CD4-positive, CD25-positive, alpha-beta regulatory T cell (primary cell): ENCODE measurements at places on chromosomes 7 and 10. TPM values are rescaled to one million over a fixed set of nuclear protein-coding genes. Genes with fewer than 3 reads are reported as not detected.
A peak's percentile ranks its signal among the peaks of the same experiment; 100 is the strongest.

DNA sequence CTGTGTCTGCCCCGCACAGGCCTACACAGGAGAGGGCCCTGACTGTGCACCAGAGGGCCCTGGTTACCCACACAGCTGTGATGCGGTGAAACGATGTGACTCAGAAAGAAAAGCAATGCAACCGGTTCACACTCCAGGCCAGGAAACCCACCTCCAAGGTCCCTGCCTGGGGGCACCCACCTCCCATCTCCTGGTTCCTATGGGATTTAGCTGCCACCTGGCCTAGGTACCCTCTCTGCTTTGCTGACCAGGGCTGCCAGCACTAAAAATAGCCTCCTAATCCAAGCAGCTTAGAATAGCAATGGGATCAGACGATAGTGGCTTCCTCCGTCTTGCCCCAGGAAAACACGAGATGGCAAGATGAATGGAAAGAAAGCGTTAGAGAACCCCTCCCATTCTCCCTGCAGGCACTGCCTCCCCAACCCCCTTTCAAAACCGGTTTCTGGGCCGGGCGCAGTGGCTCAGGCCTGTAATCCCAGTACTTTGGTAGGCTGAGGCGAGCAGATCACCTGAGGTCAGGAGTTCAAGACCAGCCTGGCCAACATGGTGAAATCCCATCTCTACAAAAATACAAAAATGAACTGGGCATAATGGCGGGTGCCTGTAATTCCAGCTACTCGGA lies 12.4 kb downstream of the RBP3 start:
- DNase-seq, result no peak

The GIGYF1 gene
- polyA plus RNA-seq, result 0.89 TPM

DNA sequence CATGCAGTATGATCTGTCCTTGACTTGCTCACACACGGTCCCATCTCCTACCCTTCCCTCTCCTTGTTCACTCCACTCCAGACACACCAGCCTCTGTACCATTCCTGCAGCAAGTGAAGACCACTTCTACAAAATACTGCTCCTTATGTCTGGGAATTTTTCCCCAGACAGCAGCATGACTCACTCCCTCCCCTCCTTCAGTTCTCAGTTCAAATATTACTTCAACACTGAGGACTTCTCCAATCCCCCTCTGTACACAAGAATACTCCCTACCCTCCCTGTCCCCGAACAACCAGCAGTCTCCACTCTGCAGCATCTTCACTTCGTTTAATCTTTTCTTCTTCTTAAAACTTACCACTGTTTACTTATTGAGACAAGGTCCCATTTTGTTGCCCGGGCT lies 474.0 kb downstream of the GPAM start:
- no peak for DNase-seq

GRCh38 chr7:112263519-112263918 lies 57.0 kb downstream of the ZNF277 start:
- DNase-seq, result no peak

The ACADSB gene
- 27.2 TPM for polyA plus RNA-seq

The BTBD16 gene
- polyA plus RNA-seq, result not detected

GRCh38 chr7:131878777-131879176 lies 322.3 kb upstream of the PODXL start:
- no peak for DNase-seq

The AKR1C3 gene
- polyA plus RNA-seq, result 49.6 TPM

DNA sequence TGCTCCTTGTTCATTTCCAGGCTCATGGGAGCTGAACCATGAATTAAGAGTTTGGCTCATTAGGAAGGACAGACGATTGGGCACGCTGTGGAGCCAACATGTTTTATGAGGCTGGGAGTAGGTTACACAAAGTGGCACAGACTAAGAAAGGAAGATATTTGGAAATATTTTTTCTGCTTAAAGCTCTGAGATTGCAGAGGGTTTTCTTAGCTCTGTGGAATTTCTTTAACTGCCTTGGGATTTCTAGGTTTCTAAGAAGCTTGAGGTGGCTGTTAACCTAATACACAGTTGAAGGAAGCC lies 344.6 kb downstream of the RNLS start:
- no peak for DNase-seq

The EN2 gene
- not detected for polyA plus RNA-seq

- no peak for DNase-seq
These were observed 533.6 kb downstream of the GRID1 start for GRCh38 chr10:85832988-85833387.

The ANKRD2 gene
- not detected for polyA plus RNA-seq

DNA sequence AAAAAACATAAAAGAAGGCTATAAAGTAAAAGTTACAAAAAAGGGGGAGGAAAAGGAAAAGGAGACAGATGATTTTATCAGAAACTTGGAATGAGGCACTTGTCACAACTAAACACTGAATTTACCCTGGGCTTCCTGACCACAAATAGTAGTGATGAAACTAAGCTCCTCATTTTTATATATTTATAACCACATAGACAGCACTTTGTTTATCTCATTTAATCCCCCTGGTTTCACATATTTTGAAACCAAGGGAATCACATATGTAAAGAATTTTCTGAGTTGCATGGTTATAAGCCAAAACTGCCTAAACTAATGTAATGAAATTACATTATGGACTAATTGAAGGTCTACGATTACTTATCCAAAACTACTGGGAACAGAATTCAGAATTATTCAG lies 39.6 kb upstream of the MET start:
- no peak for DNase-seq

DNA sequence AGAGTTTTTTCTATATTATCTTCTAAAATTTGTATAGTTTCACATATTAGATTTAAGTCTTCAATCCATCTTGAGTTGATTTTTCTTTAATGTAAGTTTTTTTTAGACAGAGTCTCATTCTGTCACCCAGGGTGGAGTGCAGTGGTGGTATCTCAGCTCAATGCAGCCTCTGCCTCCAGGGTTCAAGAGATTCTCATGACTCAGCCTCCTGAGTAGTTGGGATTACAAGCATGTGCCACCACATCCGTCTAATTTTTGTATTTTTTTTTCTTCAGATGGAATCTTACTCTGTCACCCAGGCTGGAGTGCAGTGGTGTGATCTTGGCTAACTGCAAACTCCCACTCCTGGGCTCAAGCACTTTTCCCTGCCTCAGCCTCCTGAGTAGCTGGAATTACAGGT lies 143.4 kb upstream of the ZNF92 start:
- DNase-seq, result no peak

GRCh38 chr7:137846827-137847567 lies at the start of gene DGKI:
DGKI (minus strand) TSS chr7:137846974.
- no peak for DNase-seq

The CRTAC1 gene
- not detected for polyA plus RNA-seq

- DNase-seq, result peak; percentile 61
These were observed 48.5 kb upstream of the ARL4A start for GRCh38 chr7:12638851-12639456.

DNA sequence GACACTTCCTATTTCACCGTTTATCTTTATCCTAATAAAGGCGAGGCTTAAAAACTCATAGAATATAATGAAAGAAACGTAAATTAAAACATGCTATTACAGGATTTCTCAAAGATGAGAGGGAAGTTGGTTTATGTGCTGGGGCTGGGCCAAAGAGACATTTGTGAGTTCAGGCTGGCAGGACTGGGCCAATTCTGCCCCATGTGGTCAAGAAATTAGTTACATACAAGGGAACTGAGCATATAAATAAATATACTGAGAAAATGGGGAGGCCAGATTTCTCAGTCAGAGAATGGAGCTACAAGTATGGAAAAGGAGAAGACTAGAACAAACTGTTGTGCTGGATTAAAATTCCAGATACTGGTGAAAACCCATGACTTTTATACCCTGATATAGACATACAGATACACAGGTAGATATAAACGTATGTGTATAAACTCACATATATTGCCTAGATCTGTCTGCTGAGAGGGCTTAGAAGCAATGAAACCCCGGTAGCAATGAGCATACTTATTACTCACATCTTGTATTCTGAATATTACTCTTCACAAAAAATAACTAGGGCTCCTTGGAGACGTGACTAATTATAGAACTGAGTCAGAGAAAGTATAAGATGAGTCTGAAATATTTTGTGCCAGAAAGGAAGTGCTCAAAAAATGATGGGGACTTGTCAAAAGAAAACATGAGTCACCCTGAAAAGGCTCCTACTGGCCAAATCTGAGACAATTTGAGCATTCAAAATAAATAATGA lies 155.7 kb upstream of the FGFR2 start:
- no peak for DNase-seq

GRCh38 chr7:52085610-52086009 lies 769.0 kb upstream of the COBL start:
- DNase-seq, result no peak

DNA sequence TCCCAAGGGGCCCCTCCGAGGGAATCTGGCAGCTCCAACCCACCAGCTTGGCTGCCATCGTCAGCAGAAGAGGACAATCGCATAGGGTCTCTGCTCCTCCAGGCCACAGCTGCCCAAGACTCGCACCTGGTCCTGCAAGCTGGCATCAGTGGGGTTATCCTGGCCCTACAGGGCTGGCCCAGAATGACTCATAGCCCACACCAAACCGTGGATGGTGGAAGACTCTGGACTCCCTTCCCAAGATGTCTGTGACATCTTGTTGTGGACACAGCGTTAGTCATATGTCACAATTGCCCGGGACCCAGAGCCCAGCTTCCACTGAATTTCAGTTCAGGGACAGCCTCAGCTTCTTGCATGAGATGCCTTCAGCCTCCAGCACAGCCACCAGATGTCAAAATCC lies 91.5 kb upstream of the CUX1 start:
- no peak for DNase-seq

DNA sequence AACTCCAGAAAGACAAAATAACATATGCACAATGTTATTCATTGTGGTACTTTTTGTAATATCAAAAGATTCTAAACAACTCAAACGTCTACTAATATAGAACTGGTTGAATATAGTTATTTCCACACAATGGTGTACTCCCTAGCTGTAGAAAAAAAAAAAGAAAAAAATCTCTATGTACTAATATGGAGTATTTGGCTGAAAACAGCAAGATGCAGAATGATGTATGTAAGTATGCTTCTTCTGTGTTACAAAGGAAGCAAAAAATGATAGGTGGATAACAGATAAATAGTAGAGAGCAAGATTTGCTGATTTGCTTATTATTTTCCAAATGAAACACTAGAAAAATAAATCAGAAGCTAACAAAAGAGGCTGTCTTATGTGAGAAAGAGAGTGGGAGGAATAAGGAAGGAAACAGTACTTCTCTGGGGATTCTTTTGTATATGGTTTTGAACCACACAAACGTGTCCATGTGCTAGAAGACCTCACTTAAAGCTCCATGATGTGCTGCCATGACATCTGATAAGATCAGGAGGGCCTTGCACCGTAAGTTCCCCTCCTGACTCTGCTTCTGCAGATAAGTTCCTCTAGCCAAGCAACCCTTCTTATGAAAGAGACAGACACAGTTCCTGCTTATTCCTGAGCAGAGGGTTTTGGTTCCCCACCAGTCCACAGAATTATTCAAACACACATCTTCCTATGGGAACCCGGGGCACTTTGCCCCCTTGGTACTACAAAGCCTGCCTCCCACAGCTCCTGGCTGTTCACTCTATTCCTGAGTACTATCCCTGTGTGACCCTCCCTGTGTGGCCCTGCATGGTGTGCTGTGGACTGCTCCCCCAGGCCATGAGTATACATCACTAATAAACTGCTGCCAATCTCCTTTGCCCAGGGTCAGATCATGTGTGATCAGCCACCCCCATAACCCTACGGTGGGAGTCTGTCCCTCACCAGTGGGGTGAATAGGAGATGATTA lies 159.1 kb downstream of the CCDC71L start:
- DNase-seq, result no peak

- no peak for DNase-seq
These were observed 10.9 kb upstream of the LGI1 start for GRCh38 chr10:93746844-93747284.

The PON3 gene
- polyA plus RNA-seq, result not detected

- DNase-seq, result no peak
These were observed 100.3 kb downstream of the HGF start for GRCh38 chr7:81669476-81670105.

- no peak for DNase-seq
These were observed 297.9 kb downstream of the GATA3 start for GRCh38 chr10:8352171-8353075.

GRCh38 chr10:49627038-49627437 lies 13.2 kb downstream of the CHAT start:
- no peak for DNase-seq

DNA sequence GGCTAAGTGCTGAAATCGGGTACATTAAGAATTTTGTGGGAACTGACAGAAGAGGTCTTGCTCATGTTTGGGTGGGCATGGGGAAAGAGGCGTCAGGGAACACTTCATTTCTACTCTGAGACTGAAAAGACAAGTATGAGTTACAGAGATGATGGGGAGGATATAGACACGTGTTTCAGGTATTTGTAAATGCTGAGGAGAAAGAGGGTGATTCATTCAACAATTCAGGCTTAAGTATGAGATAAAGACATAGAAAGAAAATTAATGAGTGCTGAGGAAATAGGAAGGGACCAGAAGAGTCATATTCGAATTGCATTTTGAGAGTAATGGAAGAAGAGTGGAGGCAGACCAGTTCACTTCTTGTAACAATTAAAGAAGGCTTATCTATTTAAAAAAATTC lies 143.6 kb downstream of the HBP1 start:
- DNase-seq, result no peak

- peak; percentile 81 for DNase-seq
These were observed 873 bp downstream of the GTF2I start for GRCh38 chr7:74658178-74659004.

DNA sequence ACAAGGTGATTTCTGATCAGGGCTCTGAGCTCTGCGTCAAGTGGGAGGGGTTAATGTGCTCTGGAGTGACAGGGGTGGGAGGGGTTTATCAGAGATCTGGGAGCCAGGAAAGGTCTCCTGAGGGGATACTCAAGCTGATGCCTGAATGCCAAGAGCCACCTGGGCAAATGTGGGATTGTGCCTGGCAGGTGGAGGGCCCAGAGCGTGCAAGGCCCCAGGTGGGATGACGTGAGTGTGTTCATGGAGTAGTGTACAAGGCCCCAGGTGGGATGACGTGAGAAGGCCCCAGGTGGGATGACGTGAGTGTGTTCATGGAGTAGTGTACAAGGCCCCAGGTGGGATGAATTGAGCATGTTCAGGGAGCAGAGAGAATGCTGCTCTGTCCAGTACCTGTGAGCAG lies 610.3 kb downstream of the PTPRN2 start:
- no peak for DNase-seq

- DNase-seq, result no peak
These were observed 8.0 kb downstream of the VSTM4 start for GRCh38 chr10:49107111-49107886.

DNA sequence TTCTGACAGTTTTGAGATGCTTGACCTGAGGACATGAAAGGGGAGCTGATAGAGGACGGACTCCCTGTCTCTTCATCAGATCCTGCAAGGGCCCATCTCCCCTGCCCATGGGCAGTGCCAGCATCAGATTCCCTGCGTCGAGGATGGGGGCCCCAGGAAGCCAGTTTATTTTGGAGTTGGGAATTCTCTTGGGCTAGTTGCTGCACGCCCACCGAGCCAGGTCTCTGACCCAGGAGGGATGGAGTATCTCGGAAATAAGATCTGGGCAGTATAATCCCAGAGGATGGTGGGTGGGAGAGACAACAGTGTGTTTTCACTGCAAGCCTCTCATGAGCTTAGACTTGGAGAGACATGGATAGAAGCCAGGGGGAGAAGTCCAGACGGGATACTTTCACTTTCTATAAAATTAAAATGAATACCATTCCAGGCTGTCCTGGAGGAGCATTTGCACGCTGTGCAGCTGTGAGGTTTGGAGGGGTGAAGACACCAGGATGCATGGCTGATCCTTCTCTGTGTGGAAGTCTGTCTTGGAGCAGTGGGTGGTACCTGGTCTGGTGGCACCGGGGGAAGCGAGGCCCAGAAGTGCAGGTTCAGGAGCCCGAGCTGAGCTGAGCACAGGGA lies 25.8 kb downstream of the DOCK1 start:
- DNase-seq, result no peak

- DNase-seq, result no peak
These were observed 47.6 kb downstream of the STEAP1B start for GRCh38 chr7:22452142-22452959.

The ASZ1 gene
- not detected for polyA plus RNA-seq

The CTAGE6 gene
- polyA plus RNA-seq, result not detected
